Hematopoietic multipotent progenitor cell (in vitro differentiated cells): ENCODE measurements at places on chromosomes 1 and 21.

GRCh38 chr21:41885341-41886024 is 6.3 kb upstream of the PRDM15 start:
- DNase-seq: peak; percentile 78

GRCh38 chr1:198915327-198916231 is 276.7 kb downstream of the PTPRC start:
- no peak for DNase-seq

DNA sequence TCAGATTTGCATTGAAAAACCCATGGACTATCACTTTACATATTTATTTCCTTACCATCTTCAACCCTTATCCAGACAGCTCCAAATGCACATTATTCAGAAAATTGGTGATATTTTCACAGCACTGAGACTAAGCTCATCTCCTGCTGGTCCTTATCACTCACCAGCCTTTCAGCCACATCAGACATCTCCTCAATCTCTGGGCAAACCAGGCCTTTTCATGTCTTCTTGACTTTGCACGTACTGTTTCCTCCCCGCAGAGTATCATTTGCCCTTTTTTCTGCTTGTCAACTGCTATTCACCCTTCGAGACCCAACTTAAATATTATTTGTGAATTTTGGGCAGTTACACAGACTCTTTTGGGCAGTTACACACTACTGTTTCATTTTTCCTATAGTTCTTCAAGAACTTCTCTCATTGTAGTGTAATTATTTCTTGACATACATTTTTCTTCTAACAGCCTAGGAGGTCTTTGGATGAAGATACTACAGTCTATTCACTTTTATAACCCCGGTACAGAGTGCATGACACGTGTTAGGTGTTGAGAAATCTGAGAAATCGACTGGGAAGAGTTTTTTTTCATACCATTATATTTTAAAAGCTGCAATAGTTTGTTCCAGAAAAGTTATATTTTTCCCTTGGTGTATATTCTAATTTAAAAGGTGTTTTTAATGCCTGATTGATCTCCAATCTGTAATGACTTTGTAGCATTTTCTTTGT is 98.0 kb downstream of the FGGY start:
- DNase-seq: no peak

DNA sequence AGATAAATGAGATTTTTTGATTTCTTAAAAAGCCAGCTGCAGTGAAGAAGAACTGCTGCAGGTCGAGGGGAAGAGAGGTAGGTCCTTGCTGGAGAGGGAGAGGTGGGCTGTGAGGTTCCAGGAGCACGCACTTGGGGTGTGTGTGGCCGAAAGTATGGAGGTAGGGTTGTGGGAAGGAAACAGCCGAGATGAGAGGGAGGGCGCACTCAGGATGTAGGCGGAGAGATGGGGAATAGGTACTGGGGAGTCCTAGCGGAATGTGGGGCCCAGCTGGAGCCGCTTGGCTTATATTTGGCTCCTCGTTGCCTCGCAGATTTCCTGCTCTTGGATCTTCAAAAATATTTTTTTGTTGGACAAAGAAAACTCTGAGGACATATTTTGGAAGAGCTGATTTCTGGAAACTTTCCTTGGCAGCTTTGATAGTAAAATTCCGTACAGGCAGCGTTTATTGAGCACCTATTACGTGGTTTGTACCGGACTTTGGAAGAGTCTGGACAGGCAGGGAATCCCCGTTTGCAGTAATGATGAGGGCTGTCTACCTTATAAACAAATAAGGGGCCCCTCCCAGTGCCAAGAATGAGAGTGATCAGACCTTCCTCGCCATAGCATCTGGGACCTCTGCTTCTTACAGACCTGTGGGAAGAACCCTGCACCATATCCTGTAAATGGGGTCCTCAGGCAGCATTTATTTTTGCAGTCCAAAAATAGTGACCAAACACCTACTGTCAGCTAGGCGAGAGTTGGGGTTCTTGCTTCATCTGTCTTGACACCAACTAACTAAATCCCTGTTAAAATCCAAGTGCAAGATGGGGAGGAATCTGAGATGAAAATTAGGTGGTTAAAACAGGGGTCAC is 1.5 kb downstream of the LRRC8D start:
- no peak for DNase-seq

DNA sequence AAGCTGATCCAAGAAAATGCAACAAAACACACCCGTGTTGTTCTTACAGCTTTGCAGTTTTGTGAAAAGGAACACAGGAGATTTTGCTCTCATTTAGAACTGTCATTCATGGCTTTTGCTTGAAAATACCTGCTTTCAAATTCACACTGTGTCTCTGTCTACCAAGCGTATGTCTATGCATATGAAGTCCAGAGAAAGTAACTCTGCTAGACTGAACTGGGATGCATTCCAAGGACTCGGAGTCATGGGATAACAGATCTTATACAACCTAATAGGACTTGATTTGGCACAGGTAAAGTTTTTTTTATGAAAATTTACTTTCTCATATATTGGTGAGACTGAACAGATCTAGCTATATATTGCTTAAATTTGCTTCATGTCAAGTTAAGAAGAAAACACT is 102.4 kb downstream of the PTGER3 start:
- no peak for DNase-seq

DNA sequence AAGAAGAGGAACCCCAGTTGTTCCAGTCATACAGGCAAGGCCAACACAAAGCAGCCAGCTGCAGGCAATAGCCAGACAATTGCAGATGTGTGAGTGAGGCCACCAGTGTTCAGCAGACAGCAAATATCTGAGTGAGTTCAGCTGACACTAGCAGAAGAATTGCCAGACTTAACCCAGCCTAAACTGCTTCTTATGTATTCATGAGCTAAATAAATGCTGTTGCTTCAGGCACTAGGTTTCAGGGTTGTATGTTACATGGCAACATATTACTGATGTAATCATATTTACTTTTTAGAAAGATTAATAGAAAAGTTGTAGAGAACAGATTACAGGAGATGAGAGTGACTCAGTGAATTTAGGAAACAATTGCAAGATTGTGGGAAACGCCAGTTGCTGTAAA is 129.8 kb upstream of the CHODL start:
- no peak for DNase-seq

GRCh38 chr1:72938408-72938807 is 656.1 kb upstream of the NEGR1 start:
- no peak for DNase-seq

- no peak for DNase-seq
These were observed 125.2 kb upstream of the PTBP2 start for GRCh38 chr1:96596226-96596922.

- DNase-seq: no peak
These were observed 13.6 kb downstream of the RD3 start for GRCh38 chr1:211478376-211478775.

DNA sequence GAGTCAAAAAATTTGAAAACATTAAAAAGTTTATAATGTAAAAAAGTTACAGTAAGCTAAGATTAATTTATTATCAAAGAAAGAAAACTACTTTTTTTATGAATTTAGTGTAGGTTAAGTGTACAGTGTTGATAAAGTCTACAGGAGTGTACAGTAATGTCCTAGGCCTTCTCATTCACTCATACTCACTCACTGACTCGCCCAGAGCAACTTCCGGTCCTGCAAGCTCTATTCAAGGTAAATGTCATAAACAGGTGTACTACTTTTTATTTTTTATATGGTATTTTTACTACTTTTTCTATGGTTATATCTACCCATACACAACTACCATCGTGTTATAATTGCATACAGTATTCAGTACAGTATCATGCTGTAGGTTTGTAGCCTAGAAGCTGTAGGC is 49.6 kb downstream of the TBX19 start:
- no peak for DNase-seq

- no peak for DNase-seq
These were observed 101.7 kb upstream of the FGGY start for GRCh38 chr1:59195151-59195550.

GRCh38 chr1:46303038-46303871 is at the start of the genes LRRC41 and UQCRH:
TSS of gene LRRC41 (minus strand) at chr1:46303616. CDS start at chr1:46303322, 294 bp downstream.
TSS of gene UQCRH (plus strand) at chr1:46303698. CDS start at chr1:46303767, 69 bp downstream.
- DNase-seq: peak; percentile 92

- DNase-seq: no peak
These were observed 41.7 kb downstream of the EXOC8 start for GRCh38 chr1:231295938-231296337.

DNA sequence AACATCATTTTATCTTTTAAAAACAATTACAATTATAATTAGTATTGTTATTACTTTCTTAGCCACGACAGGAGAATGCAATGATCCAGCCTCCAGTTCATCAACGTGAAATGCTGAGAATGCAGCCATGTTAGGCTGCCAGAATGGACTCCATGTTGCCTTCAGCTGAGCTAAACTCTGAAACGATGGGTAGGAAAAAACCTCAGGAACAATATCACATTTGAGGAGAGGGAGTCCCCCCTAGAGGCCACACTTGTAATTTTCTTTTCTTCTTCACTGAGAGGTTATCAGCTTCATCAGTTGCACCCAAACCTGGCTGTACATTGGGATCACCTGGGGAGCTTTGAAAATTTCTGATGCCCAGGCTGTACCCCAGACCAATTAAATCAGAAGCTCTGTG is 34.6 kb upstream of the DNAH14 start:
- DNase-seq: no peak

- DNase-seq: no peak
These were observed 115.4 kb upstream of the EDN2 start for GRCh38 chr1:41599912-41600311.

- DNase-seq: no peak
These were observed at the start of gene TP73 for GRCh38 chr1:3651930-3652547. TSS of gene TP73 (plus strand) at chr1:3652516. CDS start at chr1:3682366, 29,850 bp downstream.

GRCh38 chr1:202656951-202657646 is 53.2 kb downstream of the SYT2 start:
- no peak for DNase-seq

GRCh38 chr21:25834381-25834780 is 99.6 kb downstream of the GABPA start:
- no peak for DNase-seq

DNA sequence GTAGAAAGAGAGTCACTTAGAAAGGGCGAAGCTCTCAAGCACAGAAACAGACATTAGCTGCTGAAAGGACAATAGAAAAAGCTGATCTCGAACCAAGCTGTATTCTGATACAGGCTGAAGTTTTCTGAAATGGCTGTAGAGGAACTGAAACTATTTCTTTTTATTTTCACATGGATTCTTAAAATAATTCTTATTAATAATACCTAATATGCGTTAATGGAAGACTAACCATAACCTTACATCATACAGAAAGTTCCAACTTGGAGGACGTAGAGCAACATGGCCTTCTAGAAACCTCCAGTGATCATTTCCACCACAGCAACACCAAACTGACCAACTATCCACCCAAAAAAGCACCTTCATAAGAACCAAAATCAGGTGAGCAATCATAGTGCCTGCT is 52.8 kb upstream of the ACADM start:
- DNase-seq: no peak

DNA sequence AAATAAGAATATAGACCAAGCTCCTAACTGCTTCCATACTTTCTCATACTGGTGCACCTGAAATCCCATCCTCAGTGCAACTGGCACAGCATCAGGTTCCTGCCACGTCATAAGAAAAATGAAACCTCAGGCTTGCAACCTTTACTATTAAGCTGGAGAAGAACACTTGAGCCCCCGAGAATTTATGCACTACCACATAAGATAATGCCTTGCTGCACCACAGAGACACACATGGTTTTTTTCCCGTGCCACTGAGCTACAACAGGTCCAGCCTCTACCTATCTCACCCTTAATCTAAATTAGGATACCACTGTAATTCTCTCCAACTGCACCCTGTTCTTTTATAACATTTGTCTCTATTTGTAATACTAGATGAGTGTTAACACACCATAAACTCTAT is 174.5 kb downstream of the DENND1B start:
- DNase-seq: no peak

DNA sequence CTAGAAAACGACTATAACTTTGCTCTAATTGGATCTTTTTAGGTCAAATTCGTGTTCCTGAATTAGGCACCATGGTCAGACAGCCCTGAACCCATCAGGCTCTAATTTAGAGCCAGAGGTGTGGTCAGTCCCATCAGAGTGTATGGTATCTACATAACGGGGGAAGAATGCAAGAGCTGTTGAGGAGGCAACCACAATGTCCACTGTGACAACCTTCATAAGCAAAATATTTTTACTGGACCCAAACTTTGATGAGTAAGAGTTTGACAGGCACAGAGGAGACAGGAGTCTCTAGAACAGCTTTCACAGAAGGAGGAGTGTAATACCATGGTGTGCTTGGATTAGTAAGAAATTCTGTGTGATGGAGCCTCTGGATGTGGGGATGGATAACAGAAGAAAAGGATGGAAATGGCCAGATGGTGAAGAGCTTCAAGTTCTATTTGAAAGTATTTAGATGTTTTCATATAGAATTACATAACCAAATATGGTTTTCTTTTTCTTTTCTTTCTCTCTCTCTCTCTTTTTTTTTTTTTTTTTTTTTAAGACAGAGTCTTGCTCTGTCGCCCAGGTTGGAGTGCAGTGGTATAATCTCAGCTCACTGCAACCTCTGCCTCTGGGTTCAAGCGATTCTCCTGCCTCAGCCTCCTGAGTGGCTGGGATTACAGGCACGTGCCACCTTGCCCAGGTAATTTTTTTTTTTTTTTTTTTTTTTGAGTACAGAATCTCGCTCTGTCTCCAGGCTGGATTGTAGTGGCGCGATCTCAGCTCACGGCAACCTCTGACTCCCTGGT is 24.9 kb downstream of the UBE2U start:
- DNase-seq: no peak

DNA sequence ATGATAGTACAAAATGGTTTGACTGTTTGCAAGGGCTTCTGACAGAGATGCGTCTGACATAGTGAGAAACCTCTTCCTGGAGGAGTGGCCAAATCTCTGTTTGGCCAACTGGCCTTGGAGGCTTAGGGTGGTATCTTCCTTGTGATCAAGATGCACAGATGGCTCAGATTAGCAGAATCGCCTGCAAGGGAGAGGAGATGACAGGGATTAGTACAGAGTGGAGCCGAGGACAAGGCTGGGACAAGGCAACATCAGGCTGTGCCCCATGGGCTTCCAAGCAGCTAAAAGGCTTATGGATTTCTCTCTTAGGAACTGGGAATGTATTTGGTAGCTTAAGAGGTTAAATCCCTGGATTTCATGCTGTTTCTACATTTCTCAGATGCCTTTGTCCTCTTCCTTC is 379.1 kb downstream of the SIPA1L2 start:
- DNase-seq: no peak

DNA sequence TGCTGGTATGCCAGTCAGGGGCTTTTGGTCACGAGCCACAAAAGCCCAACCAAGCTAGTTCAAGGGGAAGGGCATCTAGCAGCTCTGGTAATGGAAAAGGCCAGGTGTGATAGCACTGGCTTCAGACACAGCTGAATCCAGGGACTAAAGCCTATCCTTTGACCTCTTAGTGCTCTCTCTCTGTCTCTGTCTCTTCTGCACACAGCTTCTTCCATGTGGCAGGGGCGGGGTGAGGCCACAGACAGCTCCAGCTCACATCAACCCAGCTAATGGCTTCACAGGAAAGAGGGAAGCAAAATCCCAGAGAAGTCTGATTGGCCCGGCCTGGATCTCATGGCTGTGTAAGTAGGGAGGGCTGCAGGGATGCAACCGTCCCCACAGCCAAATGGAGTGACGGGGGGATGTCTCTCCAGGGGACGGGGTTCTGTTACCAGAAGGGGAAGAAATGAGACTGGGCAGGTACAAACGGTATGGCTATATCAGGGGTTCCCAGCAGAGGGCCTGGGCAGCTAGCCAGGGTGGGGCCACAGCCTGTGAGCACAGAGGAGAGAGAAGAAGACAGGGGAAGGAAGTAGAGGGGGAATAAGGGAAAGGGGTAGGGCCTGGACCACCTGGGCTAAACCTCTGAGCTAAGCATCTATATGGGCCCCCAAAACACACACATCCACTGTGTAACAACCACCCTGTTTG is 42.4 kb downstream of the FBXO2 start:
- no peak for DNase-seq

- peak; percentile 59 for DNase-seq
These were observed 5.3 kb downstream of the ARF1 start for GRCh38 chr1:228087771-228088251.

- no peak for DNase-seq
These were observed 73.0 kb downstream of the PIGK start for GRCh38 chr1:77146270-77146669.
